ENCODE measurements at places on chromosomes 7 and 10.

GRCh38 chr7:50555594-50556140 is 9.5 kb downstream of the DDC start:
- no peak for DNase-seq

DNA sequence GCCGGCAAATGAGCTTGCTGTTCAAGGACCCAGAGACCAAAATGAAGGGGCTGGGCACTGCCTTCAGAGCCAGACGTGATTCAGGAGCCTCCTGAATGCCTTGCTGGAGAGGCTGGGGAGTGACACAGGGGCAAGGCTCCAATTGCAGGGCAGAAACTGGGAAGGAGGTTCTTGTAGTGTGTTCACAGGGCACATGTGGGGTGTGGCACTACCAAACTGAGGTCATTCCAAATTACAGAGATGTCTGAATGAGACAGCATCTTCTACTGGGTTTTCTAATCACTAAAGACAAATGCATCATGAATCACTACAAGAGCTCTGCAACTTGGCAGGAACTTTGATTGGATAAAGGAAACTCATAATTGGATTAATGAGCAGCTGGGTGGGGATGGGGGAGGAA is 17.8 kb downstream of the CRTAC1 start:
- no peak for DNase-seq

DNA sequence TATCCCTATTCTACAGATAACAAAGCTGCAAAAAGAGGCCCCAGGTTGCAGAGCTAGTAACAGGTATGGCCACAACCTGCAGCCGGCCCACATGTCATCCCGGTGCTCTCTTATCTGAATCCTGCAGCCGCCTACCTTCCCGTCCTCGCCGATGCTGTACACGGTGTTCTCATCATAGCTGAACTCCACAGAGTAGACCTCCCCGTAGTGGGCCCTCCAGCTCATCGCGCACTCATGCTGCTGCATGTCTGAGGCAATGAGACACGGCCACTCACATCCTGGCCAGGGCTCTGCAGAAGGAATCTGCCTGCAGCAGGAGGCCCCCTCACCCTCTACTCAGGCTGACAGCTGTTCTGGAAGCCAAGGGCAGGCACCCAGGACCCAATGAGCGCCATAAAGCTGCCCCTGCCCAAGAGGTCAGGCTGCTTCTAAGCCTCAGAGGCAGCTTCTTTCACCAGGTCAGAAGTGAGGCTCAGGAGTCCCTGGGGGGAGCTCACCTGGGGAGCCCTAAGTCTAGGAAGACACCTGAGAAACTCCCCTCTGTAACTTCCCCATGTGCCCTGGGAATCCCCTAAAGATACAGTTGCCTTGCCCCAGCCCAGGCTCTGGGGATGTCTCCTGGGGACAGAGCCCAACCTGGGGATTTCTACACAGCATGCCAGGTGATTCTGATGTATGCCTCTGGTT is 17.9 kb upstream of the CYREN start:
- DNase-seq = no peak

DNA sequence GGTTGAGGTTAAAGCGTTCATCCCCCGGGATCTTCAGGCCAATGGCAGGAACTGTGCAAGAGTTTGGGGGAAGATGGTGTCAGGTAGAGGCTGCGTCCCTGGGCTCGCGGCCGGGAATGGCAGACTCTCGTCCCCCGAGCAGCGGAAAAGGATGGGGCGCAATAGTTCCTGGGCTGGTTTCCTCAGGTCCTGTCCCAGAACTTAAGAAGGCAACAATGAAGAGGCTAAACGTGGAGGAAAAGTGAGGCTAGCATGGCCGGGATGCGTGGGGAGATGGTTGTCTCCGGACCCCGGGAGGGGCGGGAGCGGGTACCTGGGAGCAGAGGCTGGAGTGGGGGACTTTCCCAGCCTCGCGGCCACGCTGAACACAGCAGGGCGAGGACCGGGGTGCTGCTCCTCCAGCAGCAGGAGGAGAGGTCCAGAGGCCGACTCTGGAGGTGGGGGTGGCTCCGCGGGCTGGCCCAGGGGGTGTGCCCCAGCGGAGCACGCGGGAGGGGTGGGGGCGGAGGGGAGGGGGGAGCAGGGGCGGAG is 882 bp downstream of the IRF5 start:
- DNase-seq = no peak

DNA sequence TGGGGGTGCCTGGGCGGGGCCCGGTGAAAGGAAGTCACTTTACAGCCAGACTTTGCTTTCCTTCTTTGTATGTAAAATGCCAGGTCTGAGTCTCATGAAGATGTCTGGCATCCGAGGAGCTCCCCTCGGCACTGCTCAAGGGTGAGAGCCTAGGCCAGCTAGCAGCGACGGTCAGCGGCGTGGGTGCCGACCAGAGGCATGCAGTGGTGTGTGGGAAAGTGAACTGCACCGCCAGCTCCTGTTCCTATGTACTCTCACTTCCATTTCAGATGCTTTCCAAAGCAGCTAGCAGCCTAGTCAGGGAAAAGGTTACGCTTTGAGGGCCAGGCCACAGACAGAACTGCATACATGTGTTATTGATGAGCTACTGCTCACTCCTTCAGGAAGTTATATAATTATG is 172.8 kb downstream of the ZMYND11 start:
- no peak for DNase-seq

DNA sequence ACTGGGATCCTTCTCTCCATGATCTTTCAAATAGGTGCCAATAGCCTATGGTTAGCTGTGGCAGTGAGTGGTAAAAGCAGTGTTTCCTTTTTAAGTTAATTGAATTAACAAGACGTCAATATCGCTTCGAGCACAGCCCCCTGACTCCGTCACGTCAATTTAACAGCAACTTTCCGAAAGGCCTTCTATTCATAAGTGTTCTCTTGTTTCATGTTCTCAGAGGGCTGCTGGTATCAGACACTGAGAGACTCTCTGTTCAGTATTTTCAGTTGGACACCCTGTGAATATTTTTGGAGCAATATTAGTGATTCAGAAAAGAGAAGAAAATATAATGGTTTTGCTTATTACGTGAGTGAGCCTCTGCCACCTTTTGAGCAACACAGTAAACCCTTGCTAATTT is 174.2 kb upstream of the INSYN2A start:
- no peak for DNase-seq

GRCh38 chr7:36607721-36608095 is 116.6 kb downstream of the AOAH start:
- no peak for DNase-seq

- no peak for DNase-seq
Observed at GRCh38 chr7:22116451-22117030, 170.8 kb upstream of the CDCA7L start.

- DNase-seq = no peak
Observed at GRCh38 chr7:15457990-15458955, 103.5 kb downstream of the AGMO start.

DNA sequence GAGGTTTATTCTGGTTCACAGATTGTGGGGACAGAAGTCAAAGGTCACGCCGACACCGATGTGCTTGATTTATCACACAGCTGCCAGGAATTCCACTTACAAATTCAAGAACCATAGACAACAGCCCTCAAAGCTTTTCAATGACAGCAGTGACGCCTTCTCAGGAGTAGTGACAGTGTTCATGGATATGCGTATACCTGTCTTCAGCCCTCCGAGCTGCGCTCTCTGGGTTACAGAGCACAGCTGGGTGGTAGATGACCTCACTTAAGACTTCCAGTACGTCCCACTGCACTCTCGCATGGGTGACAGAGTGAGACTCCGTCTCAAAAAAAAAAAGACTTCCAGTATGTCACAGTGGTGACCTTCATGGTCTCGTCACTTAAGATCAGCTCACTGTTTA is 108.5 kb downstream of the TCERG1L start:
- DNase-seq = no peak

- DNase-seq = no peak
Observed at GRCh38 chr10:119316729-119317097, 109.3 kb downstream of the GRK5 start.

DNA sequence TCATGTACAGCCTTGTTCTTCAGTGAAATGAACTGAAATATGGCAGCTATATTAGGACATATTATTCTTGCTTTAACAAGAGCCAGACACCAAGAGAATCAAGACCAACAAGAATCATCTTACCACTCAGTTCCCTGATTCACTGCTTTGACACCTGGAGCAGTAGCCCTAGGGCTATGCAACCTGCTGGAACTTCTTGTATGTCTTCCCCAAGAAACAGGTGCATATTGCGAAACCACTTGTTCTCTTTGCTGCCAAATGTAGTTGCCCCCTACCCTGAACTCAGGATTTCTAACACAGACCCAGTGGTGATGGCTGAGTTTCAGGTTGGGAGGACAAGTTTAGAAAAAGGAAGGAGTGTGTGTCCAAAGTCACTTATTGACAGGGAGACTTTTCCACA is 46.1 kb downstream of the WIPF3 start:
- DNase-seq = no peak

GRCh38 chr7:28356619-28357018 is 55.7 kb upstream of the CREB5 start:
- no peak for DNase-seq

GRCh38 chr7:32846630-32847225 is 44.8 kb downstream of the KBTBD2 start:
- DNase-seq = peak; percentile 83

- DNase-seq = no peak
Observed at GRCh38 chr7:45680776-45681175, 106.6 kb downstream of the ADCY1 start.

- no peak for DNase-seq
Observed at GRCh38 chr7:39410582-39410981, 155.6 kb upstream of the YAE1 start.

GRCh38 chr10:97049670-97050069 is 136.1 kb downstream of the SLIT1 start:
- peak; percentile 26 for DNase-seq

GRCh38 chr10:77347052-77347451 is 290.6 kb downstream of the KCNMA1 start:
- no peak for DNase-seq

- DNase-seq = no peak
Observed at GRCh38 chr7:4742051-4742573, 33.3 kb upstream of the AP5Z1 start.

GRCh38 chr10:13308096-13308495 is 8.2 kb upstream of the PHYH start:
- DNase-seq = no peak

DNA sequence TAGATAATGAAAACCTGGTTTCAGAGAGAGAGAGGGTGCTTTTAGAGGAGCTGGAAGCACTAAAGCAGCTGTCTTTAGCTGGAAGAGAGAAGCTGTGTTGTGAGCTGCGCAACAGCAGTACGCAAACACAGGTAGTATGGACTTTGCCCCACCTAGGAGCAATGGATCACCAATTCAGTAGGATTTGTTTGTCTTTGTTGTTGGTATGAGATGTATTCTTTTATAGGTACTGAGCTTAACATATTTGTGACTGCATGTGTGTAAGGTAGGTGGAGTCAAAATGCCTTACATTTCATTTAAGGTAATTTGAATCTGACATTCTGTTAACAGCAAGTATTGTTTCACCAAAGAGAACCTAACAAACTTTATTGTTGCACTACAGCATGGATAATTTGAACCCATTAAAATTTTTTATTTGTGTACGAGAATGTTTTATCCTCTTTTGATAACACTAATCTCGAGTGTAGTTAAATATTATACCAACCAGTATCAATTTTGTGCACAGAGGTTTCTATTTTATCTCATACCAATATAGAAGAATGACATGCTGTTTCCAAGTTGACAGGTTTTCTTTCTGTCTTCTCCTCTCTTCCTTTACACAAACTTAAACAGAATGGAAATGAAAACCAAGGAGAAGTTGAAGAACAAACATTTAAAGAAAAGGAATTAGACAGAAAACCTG is 92.1 kb downstream of the CYP51A1 start:
- no peak for DNase-seq

DNA sequence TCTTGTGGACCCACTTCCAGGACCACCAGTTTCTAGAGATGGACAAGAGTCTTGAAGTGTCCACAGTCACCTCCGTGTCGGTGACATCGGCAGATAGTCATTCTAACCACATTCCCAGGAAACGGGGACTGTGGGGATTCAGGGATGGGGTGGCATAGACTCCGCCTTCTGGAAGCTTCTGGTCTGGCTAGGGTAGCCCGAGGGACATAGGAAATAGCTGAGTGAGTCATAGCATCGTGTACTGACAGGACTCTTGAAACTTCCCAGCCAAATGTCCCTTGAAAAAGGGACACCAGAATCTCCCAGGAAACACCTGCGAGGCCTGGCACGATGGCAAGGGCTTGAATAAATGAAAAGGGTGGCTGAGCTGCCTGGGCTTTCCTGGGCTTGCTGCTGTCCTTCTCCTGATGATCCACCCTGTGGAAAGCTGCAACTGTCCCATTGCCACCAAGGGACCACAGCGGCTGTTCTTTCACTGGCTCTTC is 84.1 kb upstream of the LRRC4 start:
- DNase-seq = peak; percentile 25

DNA sequence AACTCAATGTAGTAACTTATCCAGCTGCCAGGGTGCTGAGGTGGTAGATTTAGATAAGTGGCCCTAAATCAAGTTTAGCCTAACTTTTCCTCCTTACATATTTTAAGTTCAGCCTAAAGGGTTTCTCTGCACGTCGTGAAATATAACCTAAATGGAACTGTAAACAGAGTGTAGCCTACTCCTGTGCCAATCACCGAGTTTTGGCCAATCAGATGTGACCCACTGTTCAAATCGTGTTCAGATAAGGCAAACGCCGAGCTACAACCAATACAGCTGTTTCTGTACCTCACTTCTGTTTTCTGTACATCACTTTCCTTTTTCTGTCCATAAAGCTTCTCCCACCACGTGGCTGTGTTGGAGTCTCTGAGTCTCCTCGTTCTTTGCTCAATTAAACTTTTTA is 904.2 kb upstream of the POT1 start:
- DNase-seq = no peak

DNA sequence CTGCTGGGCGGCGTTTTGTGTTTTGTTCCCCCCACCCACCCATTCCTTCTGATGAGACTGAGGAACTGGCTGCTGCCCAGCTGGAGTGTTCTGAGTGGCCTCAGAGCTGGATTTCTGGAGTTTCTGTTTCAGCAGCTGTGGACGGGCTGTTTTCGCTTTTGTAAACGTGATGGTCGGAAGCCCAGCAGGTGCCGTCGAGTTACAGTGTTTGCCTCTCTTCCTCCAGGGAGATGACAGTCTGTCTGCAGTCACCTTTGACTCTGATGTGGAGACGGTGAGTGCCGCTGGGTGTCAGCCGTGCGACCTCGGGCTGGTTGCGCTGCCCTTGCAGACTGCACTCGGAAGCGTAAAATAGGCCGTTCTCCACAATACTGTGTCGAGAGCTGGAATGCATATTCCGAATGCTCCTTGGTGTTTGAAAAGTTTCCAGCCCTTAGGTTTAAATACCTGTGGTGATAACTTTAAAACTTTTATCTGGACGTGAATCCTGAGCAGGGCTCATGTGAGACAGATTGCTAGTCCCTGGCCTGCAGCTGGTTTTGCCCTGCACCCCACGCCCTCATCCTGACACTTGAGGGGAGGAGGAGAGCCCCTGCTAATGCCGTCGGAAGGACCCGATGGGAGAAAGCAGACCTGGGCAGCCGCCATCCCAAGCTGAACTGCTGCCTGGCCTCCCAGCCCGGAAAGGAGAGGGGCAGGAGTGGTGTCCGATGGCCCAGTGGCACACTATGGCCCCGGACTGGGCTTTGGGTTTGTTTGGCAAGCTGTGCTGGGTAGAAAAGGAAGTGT is 8.3 kb downstream of the IQCE start:
- no peak for DNase-seq

GRCh38 chr7:25882151-25882773 is 269.7 kb upstream of the NFE2L3 start:
- DNase-seq = no peak
